ENCODE measurements at places on chromosomes 13 and 19.

GRCh38 chr19:34669305-34669704 lies 7.7 kb downstream of the SCGB2B2 start:
- DNase-seq, result no peak

GRCh38 chr13:64817691-64818090 lies 2412.4 kb downstream of the PCDH9 start:
- DNase-seq, result no peak

DNA sequence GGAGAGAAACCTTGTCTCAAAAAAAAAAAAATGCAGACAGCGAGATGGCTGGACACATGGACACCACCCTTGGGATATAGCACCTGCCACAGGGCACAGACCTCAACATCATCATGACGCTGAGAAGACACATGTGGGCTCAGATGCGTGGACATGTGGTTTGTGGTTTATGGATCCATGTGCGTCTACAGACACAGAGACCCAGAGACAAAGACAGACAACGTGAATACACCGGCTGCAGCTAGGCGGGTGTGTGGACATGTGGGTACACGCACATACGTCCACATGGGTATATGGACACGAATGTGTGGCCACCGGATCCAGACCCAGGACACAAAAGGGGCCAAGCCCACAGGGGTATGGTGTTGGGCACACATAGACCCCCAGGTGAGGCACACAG lies 1.3 kb downstream of the TNFSF14 start:
- no peak for DNase-seq

DNA sequence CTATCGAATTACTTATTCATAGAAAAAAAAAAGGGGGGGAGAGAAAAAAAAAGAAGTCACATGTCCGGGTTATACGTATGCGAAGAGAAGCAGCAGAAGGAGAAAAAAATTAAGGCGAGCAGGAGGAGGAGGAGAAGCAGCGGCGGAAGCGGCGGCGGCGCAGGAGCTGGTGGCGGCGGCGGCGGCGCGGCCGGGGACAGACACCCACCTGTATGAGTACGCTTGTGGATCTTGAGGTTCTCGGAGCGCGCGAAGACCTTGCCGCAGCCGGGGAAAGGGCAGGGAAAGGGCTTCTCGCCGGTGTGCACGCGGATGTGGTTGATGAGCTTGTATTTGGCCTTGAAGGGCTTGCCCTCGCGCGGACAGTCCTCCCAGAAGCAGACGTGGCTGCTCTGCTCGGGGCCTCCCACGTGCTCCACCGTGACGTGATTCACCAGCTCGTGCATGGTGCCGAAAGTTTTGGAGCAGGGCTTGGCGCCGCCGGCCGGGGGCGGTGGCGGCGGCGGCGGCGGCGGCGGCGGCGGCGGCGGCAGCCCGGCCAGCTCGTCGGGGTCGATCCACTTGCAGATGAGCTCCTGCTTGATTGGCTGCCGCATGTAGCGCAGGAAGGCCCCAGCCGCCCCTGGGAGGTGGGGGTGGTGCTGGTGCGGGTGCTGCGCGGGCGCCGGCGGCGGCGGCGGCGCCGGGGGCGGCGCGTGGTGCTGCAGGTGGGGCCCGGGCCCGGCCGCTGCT lies 1.5 kb downstream of the ZIC5 start:
- no peak for DNase-seq

DNA sequence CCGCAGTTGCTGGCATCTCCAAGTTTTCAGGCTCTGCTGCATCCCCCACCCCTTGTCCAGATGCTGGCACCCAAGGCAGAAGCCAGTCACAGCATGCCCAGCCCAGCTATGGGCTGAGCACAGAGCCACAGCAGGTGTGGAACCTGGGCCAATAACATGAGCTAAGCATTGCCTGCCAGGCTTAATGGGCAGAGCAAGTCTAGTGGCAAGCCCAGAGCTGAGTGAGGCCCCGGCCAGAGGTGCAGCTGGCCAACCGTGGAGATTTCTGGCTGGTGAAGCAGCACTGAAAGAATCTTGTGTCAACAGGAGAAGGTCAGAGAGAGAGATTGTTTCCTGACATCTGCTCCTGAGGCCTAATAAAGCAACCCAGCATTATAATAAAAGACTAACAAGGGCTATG lies 111.0 kb downstream of the B3GLCT start:
- no peak for DNase-seq

DNA sequence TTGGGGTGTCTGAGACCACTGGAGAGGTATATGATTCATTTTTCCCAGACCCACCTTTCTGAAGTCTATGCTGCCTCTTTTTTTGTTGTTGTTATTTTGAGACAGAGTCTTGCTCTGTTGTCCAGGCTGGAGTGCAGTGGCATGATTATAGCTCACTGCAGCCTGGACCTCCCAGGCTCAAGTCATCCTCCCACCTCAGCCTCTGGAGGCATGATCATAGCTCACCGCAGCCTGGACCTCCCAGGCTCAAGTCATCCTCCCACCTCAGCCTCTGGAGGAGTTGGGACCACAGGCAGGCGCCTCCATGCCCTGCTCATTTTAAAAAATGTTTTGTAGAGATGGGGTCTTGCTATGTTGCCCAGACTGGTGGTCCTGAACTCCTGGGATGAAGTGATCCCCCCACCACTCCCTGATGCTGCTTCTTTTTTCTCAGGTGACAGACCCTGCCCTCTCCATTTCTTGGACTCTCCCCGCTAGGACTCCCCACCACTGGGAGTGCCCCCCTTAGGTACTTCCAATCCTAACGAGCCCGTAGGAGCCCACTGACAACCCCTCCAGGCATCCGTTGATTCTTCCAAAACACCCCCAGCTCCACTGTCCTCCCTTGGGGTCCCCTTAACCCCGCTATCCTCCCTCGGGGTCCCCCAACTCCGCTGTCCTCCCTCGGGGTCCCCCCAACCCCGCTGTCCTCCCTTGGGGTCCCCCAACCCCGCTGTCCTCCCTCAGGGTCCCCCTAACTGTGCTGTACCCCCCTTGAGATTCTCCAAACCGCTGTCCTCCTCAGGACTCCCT lies 45.4 kb downstream of the ARHGEF18 start:
- DNase-seq, result no peak

GRCh38 chr13:24083141-24083540 lies 77.4 kb upstream of the SPATA13 start:
- DNase-seq, result no peak

GRCh38 chr13:31951215-31951678 lies 80.3 kb upstream of the FRY start:
- DNase-seq, result no peak

GRCh38 chr13:47332149-47332548 lies 435.3 kb upstream of the HTR2A start:
- DNase-seq, result no peak

DNA sequence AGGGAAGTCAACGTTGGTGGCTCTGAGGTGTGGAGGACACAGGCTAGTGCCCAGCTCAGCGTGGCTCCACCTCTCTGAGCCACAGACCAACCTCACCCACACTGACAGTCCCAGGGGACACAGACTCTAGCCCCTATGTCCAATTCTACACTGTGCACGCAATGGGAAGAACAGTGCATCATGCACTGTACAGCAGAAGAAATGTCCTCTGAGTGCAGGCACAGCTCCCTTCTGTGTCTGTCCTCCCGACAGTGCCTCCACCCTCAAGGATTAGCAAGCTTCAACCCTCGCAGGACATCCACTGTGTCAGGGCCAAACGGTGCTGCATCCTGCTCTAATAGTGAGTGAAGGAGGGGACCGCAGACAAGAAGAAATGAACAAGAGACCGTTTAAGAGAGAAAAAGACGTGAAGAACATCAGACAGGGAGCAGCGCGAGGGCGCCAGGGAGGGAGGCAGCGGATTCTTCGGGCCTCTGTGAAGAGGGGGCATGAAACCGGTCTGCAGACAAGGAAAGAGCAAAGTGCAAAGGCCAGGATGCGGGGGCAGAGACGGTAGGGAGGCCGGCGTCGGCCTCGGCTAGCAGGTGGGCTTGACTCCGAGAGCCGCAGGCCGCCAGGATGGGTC lies 681 bp downstream of the ZNF837 start:
- no peak for DNase-seq

All from head of caudate nucleus (tissue), 42 donors.